Stimulated activated CD8-positive, alpha-beta memory T cell treated with anti-CD3 and anti-CD28 coated beads, Interleukin-7, amount 100 ng/mL, for 24 hours (primary cell): ENCODE measurements at places on chromosomes 4 and X.

DNA sequence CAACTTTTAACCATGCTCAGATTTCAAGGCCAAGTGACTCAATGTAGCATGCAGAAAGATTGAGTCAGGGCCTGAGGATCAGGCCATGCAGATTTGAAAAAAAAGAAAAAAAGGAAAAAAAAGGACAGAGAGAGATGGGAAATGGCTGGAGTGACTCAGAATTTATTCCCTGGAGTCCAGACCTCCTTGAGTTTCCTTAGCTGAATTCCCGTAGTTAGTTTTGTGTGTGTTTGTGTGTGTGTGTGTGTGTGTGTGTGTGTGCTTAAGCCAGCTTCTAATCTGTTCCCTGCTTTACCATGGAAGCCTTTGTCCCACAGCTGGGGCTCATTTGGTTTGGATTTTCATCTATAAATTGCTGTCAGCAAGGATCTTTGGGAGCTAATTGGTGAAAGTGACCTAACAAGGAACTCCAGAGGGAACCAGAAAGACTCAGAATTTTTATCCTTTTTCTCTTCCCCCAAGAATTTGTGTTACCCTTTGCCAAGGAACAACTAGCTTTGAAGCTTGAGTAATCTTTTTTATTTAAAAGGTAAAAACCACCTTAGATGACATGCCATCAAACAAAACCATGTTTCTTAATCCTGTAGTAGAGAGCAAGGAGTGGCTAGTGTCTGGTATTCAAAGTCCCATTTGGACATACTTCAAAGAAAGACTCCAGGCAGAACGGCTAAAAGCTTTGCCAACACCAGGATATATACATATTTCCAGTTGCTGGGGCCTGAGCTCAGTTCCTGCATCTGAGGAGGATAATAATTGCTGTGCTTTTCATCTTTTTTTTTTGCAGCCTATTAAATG lies 109.0 kb upstream of the DDIT4L start:
- DNase-seq, result no peak

- no peak for DNase-seq
These were observed 1.2 kb downstream of the HHIP start for GRCh38 chr4:144647095-144647561.

- no peak for DNase-seq
These were observed 49.7 kb upstream of the ANKRD17 start for GRCh38 chr4:73308286-73308685.

- no peak for DNase-seq
These were observed 17.3 kb upstream of the SEL1L3 start for GRCh38 chr4:25879991-25880651.

GRCh38 chrX:150456466-150456865 lies 93.3 kb downstream of the MAMLD1 start:
- no peak for DNase-seq

DNA sequence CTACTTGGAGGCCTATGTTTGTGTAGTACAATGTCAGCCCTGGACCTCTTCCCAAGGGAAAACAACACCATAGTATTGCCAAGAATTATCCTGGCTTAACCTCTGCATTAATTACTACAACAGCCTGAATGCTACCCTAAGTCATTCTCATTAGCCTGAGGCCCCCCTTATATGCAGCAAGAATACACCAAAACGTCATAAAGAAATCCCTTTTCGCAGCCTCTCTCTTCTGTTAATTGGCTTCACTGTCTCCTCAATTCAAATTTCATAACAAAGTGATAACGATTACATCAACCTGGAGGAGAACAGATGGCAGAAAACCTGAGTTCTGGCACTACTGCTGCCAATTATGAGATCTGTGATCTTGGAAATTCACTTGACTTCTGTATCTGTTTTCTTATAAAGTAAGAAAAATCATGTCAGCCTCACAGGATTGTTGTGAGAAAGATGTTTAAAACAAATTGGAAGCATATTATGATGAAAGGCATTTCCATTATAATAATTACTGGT lies 1663.1 kb downstream of the STIM2 start:
- no peak for DNase-seq

GRCh38 chr4:9870165-9870790 lies 88.8 kb downstream of the DRD5 start:
- DNase-seq, result no peak

DNA sequence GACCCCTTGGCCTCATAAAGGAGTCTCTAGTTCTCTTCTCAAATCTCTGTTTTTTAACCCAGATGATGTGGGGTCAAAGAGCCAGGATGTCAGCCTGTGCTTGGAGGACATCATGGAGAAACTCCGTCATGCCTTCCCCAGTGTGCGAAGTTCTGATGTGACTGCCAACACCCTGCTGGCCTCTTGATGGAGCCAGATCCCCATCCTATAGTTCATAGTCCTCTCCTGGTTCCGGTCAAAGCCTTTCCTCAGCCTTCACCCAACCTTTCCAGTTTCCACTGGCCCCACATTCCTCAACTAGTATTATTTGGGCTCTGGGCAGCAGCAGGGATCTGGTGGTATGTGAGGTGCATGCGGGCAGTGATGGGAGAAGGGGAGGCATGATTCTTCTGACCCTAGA lies 30.7 kb downstream of the TAF7L start:
- no peak for DNase-seq

DNA sequence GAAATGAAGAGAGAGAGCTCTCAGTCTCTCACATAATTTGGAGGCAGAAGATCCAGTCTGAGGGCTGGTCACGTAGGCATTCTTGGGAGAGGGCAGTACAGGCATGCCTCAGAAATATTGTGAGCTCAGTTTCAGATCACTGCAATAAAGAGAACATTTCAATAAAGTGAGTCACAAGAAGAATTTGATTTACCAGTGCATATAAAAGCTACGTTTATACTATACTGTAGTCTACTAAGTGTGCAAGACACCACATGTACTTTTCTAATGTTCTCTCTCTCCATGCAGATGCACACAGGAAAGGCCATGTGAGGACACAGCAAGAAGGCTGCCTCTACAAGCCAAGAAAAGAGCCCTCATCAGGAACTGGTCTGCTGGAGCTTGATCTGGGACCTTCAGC lies 583.5 kb upstream of the FAT1 start:
- DNase-seq, result no peak

GRCh38 chr4:179595671-179596410 lies 2153.6 kb upstream of the AGA start:
- no peak for DNase-seq

DNA sequence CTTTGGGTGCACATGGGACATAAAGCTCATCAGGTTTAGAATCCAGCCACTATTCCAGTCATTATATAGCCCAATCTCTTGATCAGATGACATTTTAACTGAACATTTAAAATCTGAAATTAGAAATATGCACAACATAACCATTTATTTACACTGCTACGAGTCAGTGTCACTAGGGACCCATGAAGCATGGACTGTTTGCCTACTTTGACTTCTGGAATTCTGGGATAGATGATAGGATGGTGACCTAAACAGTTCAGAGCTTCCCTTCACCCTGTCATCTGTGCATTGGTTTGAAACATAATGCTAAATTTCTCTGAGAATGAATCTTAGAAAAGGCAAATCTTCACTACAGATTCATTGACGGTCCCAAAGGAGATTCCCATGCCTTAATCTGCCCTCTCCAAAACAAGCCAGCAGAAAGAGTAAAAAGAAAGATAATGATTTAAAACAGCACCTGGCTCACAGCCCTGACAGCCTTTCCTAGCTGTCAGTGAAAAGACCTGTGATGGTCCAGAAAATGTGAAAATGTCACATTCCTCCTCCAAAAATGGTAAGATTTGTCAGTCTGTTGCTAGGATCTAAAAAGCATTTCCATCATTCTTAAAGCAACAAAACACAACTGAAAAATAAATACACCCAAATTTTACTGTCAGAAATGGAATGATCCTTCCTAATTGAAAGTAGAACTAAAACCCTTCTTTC lies 18.9 kb upstream of the HERC3 start:
- DNase-seq, result no peak

DNA sequence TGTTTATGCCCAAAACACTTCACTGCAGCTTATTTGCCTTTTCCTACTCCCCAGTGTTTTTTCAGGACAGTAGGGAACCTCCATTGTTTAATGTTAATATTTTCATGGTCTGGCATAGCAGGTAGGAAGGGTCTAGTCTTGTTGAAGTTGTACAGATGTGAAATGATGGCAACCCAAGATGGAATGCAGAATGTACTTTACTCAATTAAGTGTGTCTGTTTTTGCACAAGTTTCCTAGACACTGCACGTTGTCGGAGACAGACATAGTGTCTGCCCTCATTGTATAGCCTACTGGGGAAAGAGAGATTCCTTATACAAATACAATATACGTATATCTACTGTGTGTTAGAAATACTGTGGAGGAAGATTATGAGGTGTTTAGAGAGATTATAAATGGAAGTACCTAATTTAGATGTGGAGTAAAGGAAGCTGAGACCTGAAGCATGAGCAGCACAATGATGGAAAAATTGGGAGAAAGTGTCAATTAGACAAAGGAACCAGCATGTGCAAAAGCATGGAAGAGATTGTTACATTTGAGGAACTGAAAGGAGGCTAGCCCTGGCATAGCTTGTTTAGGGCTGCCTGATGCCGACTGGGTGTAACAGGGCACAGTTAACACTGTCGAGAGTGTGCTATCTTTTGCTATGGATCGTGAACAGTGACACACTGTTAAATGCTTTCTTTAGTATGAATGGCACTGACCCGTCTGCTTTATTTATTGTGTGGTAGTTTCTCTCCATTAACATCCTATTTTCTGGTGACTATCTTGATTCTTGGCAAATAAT lies 18.4 kb downstream of the CPEB2 start:
- DNase-seq, result no peak

GRCh38 chrX:36867143-36867542 lies 141.0 kb upstream of the FAM47C start:
- DNase-seq, result no peak

DNA sequence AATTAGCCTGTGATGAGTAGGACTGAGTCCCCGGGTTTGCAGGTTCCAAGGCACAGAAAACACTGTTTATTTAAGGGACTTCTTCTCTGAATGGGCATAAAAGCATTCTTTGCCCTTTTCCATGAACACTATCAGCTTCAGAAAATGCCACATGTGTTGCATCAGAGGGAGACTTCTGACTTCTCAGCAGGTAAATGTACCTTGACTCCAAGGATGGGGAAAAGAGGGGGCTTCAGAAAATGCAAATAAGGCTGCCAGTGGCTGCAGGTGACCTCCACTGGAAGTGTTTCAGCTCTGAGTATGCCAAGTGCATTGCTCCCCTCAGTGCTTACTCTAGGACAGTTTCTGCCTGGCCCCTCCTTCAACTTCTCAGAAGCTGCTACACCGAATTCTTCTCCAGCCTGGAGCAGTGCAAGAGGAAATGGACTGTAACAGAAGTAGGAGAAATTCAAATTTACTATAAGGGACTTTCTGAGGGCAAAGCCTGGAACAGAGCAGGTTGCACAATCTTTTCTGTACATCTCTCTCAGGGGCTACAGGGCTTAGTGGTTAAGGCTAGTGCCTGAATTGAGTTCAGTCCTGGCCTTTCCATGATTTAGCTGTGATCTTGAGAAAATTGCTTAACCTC lies 233.2 kb downstream of the PTTG2 start:
- no peak for DNase-seq

DNA sequence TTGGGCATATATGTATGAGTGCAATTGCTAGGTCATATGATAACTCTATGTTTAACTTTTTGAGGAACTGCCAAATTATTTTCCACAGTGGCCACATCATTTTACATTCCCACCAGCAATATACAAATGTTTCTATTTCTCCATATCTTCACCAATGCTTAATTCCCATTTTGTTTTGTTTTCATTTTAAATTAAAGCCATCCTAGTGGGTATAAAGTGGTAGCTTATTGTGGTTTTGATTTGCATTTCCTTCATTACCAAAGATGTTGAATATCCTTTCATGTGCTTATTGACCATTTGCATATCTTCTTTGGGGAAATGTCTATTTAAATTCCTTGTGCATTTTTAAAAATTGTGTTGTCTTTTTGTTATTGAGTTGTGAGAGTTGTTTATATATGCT lies 36.7 kb upstream of the SCOC start:
- DNase-seq, result no peak

GRCh38 chr4:5774416-5775036 lies 63.5 kb downstream of the EVC start:
- DNase-seq, result no peak

GRCh38 chrX:49189606-49190005 lies 3.4 kb upstream of the PRICKLE3 start:
- DNase-seq, result no peak

GRCh38 chr4:124685851-124686250 lies 26.7 kb downstream of the ANKRD50 start:
- DNase-seq, result no peak

DNA sequence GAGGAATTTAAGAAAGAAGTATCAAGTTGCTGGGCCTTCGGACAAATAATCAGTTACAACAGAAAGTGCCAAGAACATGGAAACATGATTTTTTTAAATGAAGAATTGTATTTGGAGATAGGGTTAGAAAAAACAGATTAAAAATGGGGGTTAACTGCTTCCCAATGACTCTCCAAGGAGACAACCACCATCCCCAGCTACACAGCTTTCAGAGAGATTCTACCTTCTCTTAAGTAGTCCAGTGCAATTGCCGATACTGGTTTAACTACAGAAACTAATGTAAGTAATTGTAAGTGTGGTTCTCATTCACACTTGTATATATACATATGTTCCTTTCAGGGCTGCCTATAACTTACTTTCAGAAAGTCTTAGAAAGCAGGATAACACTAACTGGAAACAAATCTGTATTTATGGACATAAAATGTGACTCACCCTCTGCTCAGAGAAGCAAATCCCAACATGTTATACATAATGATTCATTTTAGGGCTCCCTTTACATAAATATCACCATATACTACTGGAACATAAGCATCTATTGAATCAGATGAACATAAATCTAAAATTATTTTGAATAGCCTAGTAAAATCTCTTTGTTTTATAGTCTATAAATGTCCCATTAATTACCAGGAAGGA lies 248.9 kb upstream of the UGT8 start:
- DNase-seq, result no peak

- no peak for DNase-seq
These were observed 327.1 kb downstream of the PAPSS1 start for GRCh38 chr4:107392951-107393350.

DNA sequence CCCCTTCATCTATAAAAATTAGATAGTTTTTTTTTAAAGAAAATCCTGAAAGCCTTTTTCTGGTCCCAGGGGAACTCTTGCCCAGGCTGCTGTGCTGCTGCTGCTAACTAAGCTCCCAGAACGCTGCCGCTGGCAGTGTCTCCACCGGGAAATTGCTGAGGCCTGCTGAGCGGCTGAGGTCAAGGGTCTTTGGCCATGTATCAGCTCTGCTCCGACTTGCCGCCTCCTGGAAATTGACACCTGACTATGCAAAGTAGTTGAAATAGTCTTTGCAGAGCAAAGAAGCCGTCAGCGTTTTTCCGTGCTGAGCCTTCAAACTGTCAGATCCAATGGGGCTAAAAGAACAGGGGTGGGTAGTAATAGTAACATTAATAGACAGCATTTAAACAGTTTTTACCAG lies 839 bp downstream of the QDPR start:
- no peak for DNase-seq

GRCh38 chr4:63620271-63620670 lies 789.0 kb downstream of the TECRL start:
- DNase-seq, result no peak

DNA sequence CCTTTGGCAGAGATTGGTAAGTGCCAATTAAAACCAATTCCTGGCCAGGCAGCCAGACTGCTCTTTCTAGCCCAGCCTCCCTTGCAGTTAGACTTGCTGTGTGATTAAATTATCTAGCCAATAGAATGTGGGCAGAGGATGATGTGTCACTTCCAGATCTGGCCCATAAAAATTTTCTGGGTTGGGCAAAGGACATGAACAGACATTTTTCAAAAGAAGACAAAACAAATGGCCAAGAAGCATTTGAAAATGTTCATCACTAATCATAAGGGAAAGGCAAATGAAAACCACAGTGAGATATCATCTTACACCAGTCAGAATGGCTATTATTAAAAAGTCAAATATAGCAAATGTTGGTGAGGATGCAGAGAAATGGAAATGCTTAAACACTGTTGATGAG lies 71.4 kb upstream of the STIM2 start:
- no peak for DNase-seq
